Hematopoietic multipotent progenitor cell treated with erythropoietin and hydrocortisone succinate and interleukin-3 and kit ligand, for 17 days (in vitro differentiated cells): ENCODE measurements at places on chromosomes 12 and 14.

DNA sequence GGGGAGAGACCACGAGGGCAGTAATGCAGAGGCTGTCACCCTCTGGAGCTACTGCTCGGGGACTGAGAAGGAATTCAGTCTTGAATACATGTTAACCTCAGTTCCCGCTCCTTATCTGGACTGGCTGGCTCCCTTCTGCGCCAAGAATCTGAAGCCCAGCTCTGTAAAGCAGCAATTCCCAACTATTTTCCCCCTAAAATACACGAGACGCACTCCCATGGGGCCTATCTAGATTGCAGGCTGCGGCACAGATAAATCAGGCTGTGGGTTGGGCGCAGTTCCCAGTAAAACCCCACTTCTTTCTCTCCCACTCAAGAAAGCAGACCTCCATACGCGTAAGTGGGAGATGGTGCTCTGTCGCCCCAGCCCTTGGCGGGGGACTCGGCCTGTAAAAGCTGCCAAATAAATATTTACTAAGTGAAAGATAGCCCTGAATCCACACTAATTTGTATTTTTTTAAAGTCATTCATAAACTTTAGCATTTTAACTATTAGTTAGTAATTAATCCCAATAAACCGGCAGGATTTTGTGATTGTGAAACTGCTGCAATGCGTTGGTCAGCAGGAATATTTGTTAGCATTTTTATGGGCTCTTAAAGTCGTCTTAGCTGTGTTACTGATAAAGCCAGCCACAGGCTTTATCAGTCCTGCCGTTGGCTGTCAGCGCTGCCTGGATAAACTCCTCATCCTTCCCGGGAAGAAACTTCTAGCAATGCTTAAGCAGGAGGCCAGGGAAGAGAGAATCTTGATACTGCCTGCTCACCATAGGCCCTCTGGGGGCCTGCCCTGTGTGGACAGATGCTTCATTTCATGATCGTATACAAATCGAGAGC, 17.8 kb downstream of the FBXL14 start:
- DNase-seq, result no peak

GRCh38 chr12:1872448-1872847, 46.0 kb downstream of the CACNA2D4 start:
- no peak for DNase-seq

- no peak for DNase-seq
Observed at GRCh38 chr12:65656891-65657351, 167.4 kb upstream of the HMGA2 start.

DNA sequence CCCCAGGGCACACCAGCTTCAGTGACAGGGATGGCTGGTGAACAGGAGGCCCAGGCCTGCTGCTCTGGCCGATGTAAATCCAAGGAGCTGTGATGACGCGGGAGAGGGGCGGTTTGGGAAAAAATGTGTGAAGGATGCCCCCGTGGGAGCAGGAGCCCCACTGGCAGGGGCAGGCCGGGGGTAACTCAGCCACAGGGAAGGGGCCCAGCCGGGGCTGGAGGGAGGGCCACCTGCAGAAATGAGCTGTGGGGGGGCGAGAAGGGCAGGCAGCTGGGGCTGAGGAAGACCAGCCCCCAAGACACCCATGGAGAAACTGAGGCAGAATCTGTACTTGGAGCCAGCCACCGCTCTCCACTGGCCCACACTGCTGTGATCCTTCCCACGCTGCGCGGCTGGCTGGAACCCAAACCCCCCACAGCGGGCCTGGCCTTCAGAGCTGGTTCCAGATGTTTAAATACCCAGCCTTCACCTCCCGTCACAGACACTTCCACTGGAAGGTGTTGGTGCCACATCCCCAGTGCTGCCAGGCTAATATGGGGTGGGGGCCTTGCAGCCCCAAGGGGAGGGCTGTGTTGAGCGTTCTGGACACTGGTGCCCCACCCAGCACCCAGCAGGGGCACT, 28.5 kb upstream of the ANKRD9 start:
- no peak for DNase-seq

- no peak for DNase-seq
Observed at GRCh38 chr14:93271111-93271510, 61.7 kb downstream of the BTBD7 start.

GRCh38 chr12:50006280-50006679, 19.0 kb downstream of the RACGAP1 start:
- no peak for DNase-seq

GRCh38 chr12:132117558-132117875, 26.6 kb downstream of the DDX51 start:
- no peak for DNase-seq

GRCh38 chr12:82474798-82475184, 116.5 kb downstream of the METTL25 start:
- no peak for DNase-seq

- DNase-seq, result no peak
Observed at GRCh38 chr12:118520214-118521035, 144.1 kb downstream of the SUDS3 start.

DNA sequence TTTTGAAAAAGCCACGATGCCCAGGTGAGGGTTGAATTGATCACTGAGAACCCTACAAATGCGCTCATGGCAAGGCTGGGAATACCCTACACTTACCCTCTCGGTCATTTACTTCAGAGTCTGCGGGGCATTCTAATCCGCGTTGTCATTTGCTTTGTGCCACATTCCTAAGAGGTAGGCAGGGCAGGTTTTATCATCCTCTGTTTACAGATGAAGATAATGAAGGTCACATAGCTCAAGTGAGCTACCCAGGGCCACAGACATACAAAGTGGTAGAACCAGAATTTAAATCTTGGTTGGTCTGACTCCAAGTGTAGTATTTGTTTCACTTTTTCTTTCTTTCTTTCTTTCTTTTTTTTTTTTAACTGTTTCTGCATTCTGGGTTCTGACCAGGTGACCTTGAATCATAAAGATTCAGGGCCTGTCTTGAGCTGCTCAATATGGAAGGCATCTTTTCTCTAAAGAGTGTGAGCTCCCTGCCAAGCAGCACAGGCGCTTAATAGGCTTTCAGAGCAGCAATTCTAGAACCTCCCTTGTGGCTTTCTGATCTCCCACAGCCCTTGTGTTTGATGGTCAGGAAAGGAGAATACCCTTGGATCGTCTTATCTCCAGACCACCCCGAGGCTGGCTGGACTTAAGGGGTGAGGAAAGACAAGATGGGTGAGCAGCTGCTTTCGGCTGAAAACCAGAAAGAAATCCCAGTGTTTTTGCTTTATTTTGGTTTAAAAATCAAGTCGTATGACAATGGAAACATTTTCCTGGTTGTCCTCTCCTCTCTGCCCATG, 662 bp upstream of the BATF start:
- DNase-seq, result no peak

DNA sequence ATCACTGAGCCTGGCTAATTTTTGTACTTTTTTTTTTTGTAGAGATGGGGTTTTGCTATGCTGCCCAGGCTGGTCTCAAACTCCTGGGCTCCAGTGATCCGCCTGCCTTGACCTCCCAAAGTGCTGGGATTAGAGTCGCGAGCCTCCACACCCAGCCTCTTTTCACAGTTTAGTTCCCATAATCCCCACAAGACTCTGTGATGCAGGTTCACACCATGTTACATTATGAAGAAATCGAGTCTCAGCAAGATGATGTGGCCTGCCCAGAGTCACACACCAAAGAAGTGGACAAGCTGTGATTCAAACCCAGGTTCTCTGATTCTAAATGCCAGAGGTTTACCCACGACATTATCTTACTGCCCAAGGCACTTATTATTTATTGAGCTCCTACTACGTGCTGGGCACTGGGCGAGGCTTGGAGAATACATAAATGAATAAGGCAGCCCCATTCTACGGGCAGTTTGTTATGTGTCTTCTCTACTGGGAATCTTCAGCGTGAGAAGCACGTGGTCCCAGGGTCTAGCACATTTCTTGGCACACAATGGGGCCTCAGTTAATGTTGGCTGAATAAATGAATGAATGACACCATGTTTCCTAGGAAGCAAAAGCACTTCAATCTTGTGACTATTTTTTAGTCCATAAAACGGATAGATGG, 23.5 kb upstream of the OASL start:
- no peak for DNase-seq

- no peak for DNase-seq
Observed at GRCh38 chr12:47739979-47740378, 14.7 kb upstream of the ENDOU start.

DNA sequence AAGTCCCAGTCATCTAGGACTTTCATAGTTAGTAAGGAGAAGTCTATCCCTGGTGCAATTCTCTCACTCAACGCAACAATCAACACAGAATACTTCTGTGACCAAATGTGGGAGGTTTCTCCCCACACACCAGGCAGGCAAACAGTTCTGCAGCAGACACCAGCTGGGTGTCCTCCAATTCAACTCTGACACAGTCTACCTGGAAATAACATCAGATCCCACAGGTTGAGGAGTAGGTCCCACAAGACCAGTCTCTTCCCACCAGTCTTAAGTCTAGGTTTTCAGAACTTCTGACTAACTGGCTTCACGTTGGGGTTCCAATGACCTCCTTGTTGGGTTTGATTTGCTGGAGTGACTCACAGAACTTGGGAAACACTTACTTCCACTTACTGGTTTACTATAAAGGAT, 14.8 kb downstream of the ACOT6 start:
- no peak for DNase-seq

DNA sequence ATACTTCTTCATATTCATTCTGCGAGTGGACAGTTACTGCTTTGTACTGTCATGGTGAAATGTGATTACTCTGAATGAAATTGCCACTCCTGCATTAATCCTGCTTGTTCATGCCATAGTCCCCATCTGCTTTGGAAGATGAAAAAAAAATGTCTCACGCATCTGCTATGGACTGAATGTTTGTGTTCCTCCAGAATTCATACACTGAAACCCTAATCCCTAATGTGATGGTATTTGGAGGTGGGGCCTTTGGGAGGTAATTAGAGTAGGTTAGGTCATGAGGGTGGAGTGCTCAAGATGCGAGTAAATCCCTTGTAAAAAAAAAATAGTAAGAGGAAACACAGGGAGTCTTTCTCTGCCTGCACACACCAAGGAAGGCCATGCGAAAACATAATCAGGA, 427.2 kb downstream of the TMTC2 start:
- DNase-seq, result no peak

DNA sequence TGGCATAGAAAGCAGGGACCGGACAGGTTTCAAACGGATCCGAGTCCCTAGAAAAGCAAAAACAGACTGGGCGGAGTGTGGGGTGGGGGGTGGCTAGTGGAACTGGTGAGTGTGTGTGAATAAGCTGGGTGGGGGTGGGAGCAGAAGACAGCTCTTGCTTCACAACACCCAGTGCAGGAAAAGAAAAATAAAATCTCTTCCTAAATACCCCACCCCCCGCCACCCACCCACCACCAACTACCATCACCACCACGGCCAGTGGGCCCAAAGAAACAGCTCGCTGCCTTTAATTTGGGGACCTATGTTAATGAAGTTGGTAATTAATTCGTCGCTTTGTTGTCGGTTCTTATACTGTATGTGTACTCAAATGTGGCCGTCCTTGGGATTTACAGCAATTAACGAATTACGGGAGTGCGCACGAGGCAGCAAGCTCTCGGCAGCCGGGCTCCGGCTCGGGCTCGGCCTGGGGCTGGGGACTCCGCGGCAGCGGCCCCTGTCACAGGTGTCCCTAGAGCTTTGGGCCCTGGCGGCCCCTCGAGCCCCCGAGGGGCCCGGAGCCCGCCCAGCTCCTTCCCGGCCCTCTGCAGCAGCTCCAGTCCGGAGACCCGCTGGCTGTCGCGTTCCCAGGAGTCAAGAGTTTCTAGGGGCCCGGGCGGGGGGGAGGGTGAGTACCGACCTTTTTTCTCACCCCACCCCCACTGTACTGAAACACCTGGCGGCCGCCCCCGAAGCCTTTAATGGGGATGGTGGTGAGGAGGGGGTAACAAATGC, 1.5 kb upstream of the OTX2 start:
- no peak for DNase-seq

GRCh38 chr12:55818886-55819285, 1.0 kb downstream of the ORMDL2 start:
- no peak for DNase-seq

DNA sequence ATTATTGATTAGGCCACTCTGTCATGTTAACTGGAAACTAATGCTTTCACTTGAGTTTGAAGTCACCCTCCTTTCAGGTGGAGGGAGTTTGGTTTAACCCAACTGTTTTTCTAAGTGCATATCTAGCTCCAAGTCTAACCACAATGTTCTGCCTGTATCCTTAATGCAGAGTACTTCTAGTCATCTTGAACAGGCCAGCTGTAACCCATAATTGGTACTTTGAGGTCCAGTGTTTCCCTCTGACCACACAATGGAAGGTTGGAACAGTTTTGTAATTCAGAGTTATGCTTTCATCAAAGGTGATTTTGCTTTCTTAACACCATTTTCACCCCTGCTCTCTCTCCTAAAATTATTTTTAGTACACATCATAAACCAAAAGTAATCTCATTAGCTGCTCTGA, 237.2 kb upstream of the DCN start:
- DNase-seq, result no peak

DNA sequence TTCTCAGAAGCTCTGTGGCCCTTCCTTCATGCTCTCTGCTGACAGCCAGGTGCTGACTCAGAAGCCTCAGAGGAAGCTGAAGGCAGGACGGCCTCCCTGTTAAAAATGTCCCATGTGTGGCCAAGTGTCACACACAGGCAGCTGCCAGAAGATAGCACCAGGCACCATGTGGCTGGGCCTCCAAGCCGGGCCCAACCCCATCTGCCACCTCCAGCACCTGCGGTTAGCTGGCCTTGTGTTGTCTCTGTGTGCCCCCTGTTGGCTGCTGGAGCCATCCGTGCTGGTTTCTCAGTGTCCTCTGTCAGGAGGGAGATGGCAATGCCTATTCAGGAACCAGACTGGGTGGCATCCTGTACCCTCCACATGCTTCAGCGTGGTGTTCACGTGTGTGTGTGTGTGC, 63.2 kb downstream of the TSPAN11 start:
- DNase-seq, result peak; percentile 7

- no peak for DNase-seq
Observed at GRCh38 chr12:78331753-78332152, 501.1 kb downstream of the NAV3 start.

- no peak for DNase-seq
Observed at GRCh38 chr14:29163109-29163508, 396.5 kb downstream of the FOXG1 start.
